ENCODE measurements at places on chromosomes 5 and 9.

- no peak for DNase-seq
Observed at GRCh38 chr9:121689461-121690157, 38.2 kb downstream of the DAB2IP start.

GRCh38 chr9:101434998-101435397 is 576 bp downstream of the ALDOB start:
- DNase-seq = no peak

DNA sequence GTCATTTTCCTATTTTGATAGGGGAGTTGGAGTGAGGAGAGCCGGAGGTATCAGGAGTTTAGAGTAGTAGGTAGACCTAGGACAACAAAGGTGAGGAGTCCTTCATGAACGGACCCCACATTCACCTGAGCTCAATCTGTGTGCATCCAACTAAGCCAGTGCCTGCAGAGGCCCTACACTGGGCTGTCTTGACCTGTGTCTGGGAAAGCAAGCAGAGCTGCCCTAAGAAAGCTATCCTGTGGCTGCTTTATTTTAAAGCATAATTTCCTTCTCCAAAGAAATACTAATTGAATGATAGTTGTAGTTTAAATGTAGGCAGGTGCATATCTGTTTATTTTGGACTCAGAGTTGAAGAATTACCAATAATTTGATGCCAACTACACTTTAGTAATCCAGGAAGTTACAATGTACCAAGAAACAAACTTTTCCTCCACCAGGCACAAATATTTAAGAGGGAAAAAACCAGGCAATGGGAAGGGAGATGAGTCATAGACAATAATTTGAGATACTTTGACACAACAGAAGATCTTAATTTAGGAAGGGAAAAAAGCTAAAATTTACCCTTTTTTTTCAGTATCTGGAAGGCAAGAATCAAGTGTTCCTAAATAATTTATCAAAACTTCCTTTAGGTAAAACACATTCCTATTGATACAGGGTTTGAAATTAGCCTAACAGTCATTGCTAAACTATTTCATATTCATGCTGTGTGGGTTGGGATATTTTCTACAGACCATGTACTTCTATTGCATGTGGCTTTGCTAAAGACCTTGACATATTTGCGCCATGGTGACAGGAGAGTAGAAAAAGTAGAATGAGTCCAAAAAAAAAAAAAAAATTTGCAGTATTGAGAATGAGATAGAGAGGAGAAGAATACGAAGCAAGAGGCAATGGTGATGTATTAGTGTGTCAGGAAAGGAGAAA is 376.6 kb upstream of the TUSC1 start:
- no peak for DNase-seq

DNA sequence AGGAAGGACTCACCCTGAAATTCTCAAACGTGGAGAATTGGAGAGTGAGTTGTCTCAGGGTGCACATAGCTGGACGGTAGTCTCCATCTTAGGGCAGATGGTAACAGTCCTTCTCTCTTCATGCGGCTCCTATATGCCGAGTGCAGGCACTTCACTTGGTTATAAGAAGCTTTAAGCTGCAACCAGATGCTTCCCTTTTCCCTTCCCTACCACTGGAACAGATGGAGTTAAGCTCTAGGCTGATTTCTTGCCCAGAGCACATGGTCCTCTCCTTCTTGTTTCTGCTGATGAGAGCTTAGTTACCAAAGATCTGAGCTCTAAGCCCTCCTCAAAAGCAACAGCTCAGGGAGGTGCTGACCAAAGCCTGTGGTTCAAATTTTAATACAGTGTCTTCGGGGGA is 355.7 kb downstream of the ARHGEF28 start:
- DNase-seq = no peak

- no peak for DNase-seq
Observed at GRCh38 chr5:67063791-67064190, 132.8 kb downstream of the CD180 start.

DNA sequence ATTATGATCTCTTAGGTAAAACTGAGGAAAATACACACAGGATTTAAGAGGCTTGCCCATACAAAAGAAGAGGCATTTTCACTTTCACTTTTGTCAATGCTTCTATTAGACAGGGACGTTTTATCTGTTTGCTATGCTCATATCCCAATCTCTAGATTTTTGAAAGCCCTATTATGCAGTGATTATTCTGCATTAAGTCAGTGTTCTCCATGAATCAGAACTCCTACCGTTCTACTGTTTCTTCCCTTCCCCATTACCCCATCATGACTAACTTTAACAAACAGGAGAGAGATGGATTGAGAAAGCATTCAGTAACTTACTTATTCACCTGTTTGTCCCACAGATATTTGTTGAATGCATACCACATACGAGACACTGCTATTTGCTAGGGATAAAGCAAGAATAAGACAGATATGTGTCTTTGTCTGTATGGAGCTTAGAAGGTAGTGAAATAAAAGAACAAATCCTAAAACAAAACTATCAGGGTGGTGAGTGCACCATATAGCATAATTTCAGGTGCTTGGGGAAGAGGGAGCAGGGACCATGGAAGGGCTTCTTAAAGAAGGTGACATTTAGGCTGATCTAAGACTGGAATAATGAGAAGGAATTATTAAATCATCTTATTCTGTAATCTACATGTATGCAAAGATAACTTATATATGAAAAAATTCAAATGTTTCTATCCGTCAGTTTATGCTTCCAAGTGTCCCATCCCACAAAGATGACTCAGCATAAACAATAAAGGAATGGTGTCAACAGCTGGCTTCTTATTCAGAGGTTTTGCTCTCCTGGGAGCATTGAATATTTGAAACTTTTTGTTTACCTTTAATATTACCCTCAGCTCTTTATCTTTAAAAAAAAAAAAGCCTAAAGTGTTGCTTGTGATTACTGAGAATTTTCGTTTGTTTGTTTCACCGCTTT is 328.1 kb downstream of the HINT1 start:
- DNase-seq = no peak

- no peak for DNase-seq
Observed at GRCh38 chr9:20582150-20582549, 40.1 kb downstream of the MLLT3 start.

DNA sequence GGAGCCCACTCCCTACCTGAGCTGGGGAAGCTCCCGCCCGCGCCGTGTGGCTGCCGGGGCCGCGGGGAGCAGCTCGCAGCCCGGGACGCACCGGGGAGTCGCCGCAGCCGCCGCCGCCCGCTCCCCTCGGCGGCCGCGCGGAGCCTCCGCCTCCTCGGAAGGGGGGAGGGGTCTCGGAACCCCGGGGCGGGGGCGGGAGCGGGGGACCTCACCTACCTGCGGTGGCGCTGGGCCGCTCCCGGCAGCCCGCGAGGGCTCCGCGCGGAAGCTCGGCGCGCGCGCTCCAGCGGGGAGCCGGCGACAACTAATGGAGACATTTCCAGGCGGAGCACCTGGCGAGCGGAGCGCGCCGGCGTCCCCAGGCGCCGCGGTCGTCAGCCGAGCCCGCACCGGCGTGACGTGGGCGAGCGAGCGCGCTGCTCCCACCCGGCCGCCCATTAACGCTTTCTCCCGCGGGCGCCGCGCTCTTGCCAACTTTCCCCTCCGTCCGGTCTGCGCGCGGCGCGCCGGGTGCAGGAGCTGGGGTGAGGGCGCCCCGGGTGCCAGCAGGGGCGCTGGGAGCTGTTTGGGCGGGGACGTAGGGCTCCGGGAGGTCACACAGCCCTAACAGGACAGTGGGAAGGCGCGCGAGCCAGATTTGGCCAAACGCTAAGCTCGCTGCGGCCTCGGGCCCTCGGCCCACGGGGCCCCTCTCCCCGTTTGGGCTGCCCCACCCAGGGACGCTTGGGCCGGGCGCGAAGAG is 4.3 kb upstream of the IRX4 start:
- no peak for DNase-seq

All from hypothalamus (tissue), 51 donors.